ENCODE measurements at places on chromosomes 2 and 18.

DNA sequence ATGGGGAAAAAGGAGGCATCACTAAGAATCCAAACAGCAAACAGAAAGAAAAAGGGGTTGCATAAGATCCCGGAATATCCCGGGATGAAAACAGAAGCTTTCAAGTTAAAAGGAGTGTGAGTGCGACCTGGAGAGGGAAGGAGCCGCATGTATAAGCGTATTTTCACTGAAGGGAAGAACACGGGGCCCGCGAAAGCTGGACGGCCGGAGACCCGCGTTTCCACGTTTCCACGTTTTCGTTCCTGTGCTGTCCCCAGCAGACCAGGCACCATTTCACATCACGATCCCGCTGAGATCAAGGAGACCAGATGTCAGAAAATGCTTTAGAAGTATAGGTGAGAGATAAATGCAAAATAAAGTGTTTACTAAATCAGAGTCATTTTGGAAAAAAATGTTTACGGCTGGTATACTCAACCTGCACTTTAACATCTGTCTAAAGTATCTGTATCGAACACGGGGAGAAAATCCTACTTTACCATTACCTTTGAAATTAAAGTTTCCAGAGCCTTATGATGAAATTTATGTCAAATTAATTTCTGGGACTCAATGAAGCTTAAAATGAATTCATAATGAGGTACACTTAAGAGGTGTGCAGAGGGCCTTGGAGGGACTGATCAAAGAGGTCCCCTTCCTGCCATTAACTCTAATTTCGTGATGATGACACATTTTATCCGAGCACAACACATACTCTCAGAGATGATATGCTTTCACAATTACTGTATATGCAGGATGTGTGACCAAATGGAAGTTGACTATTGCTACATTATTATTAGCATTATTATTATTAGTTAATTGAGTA, 71.0 kb upstream of the SALL3 start:
- no peaks in the 10 kb centered on the region for H3K36me3 ChIP-seq
- H3K27ac ChIP-seq = no peak overlapping the region
- no peaks in the 10 kb centered on the region for H3K4me1 ChIP-seq
- no peak overlapping the region for H3K4me3 ChIP-seq
- no peaks in the 10 kb centered on the region for H3K27me3 ChIP-seq

GRCh38 chr2:219119422-219120043, 41.1 kb downstream of the NHEJ1 start:
- no peak overlapping the region for H3K27ac ChIP-seq
- peaks cover 3% of the 10 kb centered on the region for H3K36me3 ChIP-seq
- H3K4me3 ChIP-seq = no peak overlapping the region
- no peaks in the 10 kb centered on the region for H3K27me3 ChIP-seq
- DNase-seq = no peak

GRCh38 chr2:85905187-85905666, 16.4 kb upstream of the ST3GAL5 start:
- no peak overlapping the region for H3K27ac ChIP-seq
- H3K4me3 ChIP-seq = no peak overlapping the region
- peaks cover 27% of the 10 kb centered on the region for H3K4me1 ChIP-seq
- DNase-seq = no peak

DNA sequence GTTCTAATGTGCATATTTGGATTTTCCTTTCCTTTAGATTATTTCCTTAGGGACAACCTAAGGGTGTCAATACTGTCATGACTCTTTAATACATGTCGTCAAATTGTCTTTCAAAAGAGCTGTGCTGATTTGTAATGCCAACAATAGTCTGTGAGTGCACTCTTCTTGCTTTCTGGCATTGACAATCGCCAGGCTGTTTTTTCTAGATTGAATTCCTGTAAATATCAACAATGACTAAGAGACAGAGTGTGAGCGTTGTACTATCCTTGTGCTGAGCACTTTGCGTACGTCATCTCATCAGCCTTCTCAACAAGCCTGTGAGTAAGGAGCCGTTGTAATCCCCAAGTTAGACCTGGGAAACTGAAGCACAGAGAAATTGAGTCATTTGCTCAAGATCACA, 96.0 kb downstream of the ACOXL start:
- peaks cover 74% of the 10 kb centered on the region for H3K27me3 ChIP-seq
- no peak overlapping the region for H3K4me3 ChIP-seq
- no peak for DNase-seq
- H3K4me1 ChIP-seq = no peaks in the 10 kb centered on the region

- no peaks in the 10 kb centered on the region for H3K27me3 ChIP-seq
- H3K27ac ChIP-seq = no peak overlapping the region
- H3K4me3 ChIP-seq = no peak overlapping the region
Measured at GRCh38 chr2:228015741-228016140, 144.3 kb downstream of the DAW1 start.

GRCh38 chr2:158004126-158004764, 97.4 kb upstream of the UPP2 start:
- H3K4me3 ChIP-seq = no peak overlapping the region
- DNase-seq = no peak
- peaks cover 5% of the 10 kb centered on the region for H3K27me3 ChIP-seq

- no peak for DNase-seq
- H3K4me3 ChIP-seq = no peak overlapping the region
- H3K27ac ChIP-seq = peak overlapping the region; percentile 66
- H3K27me3 ChIP-seq = no peaks in the 10 kb centered on the region
Measured at GRCh38 chr2:68256093-68256450, 3.7 kb upstream of the PPP3R1 start.

DNA sequence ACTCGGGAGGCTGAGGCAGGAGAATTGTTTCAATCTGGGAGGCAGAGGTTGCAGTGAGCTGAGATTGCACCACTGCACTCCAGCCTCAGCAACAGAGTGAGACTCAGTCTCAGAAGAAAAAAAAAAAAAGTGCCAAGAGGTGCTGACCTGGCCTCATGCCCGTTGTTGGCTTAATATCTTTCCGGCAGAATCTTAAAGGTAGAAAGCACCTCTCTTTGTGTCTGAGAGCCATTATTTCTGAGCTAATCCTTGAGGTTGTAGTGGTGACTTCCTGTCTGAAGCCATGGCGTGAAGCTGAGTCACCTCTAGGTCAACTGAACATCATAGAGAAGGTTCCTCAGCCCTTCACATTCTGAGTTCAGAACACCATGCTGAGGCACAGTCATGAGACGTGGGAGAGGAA, 60.4 kb downstream of the WDSUB1 start:
- no peaks in the 10 kb centered on the region for H3K27me3 ChIP-seq
- H3K27ac ChIP-seq = peak overlapping the region; percentile 34
- H3K4me1 ChIP-seq = peaks cover 14% of the 10 kb centered on the region

GRCh38 chr18:48800466-48800865, 150.3 kb downstream of the SMAD7 start:
- peaks cover 56% of the 10 kb centered on the region for H3K36me3 ChIP-seq
- peak; percentile 73 for DNase-seq
- no peaks in the 10 kb centered on the region for H3K27me3 ChIP-seq
- no peak overlapping the region for H3K4me3 ChIP-seq
- H3K4me1 ChIP-seq = peaks cover 18% of the 10 kb centered on the region

DNA sequence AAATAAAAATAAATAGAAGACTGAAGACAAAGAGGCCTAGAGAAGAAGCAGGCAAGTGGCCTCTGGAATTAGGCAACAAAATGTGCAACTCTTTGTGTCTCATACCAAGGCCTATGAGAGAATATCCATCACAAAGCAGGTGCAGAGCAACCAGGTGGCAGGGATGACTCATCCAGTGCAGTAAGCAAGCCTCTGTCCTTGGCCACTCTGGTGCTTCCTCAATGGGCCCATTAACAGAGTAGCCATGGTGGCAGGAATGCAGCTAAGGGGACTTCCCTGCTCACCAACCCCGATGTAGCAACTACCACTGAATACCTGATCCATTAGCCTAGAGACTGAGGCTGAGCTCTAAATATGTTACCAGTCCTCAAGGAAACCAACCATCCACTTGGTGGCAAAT, 11.0 kb upstream of the EPG5 start:
- no peaks in the 10 kb centered on the region for H3K36me3 ChIP-seq
- H3K27me3 ChIP-seq = no peaks in the 10 kb centered on the region
- no peak overlapping the region for H3K4me3 ChIP-seq

GRCh38 chr2:10079870-10080535, at the start of gene CYS1:
Gene CYS1 (minus strand): TSS chr2:10080411. CDS start chr2:10080223, 188 bp downstream.
- peak within 1 kb of the TSS; percentile 93 for H3K27ac ChIP-seq
- peaks cover 4% of the 10 kb centered on the region for H3K36me3 ChIP-seq

- H3K4me3 ChIP-seq = no peak overlapping the region
- no peaks in the 10 kb centered on the region for H3K36me3 ChIP-seq
- H3K27me3 ChIP-seq = no peaks in the 10 kb centered on the region
- no peak overlapping the region for H3K27ac ChIP-seq
- no peak for DNase-seq
- H3K4me1 ChIP-seq = no peaks in the 10 kb centered on the region
Measured at GRCh38 chr18:6947338-6948030, 170.1 kb downstream of the LAMA1 start.

Data from osteocyte (in vitro differentiated cells).